Cerebellar nuclear complex (tissue), 1 donor: ENCODE measurements at places on chromosomes 6 and 20.

- DNase-seq: no peak
These were observed 520.5 kb upstream of the ADGRB3 start for GRCh38 chr6:68114463-68115047.

GRCh38 chr6:149176971-149177667 lies 140.4 kb upstream of the TAB2 start:
- DNase-seq: no peak

- no peak for DNase-seq
These were observed 215.8 kb upstream of the CDYL start for GRCh38 chr6:4560221-4561077.

DNA sequence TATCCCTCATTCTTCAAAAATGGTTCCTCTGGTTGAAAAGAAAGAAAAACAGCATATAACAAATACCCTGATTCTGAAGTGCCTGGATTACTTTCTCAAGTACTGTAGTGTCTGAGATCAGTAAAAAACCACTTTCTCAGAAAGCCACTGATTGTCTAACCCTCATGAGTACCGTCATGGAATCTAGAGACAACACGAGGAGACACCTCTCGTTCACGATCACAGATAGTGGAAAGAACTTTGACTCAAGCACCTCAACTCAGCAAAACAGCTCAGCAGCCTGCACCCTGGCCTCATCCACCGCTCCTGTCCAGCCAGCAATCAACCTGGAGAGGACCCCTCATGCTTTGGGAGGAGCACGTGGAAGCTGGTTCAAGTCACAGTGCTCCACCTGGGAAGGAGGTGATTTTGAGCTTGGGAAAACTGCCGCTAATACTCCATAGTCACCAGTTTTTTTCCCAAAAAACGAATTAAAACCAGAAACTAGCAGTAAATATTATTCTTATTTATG lies 1.0 kb downstream of the SCML4 start:
- no peak for DNase-seq

DNA sequence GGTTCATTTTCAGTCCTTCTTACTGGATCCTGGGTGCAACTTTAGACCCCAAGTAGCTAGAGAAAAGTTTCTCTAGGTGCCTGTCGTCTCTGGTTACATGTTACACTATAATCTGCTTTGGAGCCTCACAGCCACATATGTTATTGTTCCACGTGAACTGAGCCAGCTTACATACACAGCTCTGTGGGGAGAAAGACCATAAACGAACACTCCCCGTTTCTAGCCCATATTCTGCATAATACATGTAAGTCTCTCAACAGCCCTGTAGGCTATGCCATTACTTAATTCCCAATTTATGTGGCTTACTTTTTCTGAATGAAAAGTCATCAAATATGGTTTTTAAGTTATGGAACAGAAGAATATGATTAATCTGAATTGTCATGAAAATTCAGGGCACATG lies 233.8 kb downstream of the BCKDHB start:
- no peak for DNase-seq

DNA sequence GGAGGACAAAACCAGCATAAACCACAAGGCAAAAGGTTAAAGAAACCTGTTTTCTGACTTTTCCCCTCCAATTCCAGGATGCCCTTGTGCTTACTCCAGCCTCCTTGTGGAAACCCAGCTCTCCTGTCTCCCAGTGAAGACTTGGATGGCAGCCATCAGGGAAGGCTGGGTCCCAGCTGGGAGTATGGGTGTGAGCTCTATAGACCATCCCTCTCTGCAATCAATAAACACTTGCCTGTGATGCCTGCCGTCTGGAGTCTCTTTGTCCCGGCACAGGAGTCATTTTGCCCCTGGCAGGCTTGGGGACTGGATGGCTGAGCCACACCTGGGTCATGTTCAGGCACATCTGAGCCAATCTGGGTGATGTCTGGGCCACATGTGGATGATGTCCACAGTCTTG lies 26.6 kb downstream of the BPIFB1 start:
- DNase-seq: no peak

DNA sequence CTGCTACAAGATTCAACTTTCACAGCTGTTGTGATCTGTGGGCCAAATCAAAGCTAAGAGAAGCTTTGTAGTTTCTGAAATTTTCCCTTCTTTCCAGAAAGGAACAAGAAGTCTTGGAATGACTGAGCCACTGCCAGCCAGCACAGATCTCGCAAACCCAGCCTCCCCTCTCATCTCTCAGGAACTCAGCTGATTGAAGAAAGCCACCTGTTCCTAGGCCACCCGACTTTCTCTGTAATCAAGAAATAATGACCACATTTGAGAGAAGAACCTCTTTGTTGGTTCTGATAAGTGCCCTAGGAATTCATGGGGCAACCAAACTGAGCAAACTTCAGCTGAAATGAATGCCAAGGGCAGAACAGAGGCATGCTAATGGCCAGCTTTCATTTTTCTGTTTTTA lies 61.7 kb downstream of the HDGFL1 start:
- no peak for DNase-seq

GRCh38 chr20:20322912-20323311 lies 45.0 kb upstream of the INSM1 start:
- no peak for DNase-seq

- no peak for DNase-seq
These were observed 137.0 kb upstream of the HEY2 start for GRCh38 chr6:125612345-125612846.

GRCh38 chr20:59495894-59496510 lies 108.3 kb upstream of the PHACTR3 start:
- no peak for DNase-seq

DNA sequence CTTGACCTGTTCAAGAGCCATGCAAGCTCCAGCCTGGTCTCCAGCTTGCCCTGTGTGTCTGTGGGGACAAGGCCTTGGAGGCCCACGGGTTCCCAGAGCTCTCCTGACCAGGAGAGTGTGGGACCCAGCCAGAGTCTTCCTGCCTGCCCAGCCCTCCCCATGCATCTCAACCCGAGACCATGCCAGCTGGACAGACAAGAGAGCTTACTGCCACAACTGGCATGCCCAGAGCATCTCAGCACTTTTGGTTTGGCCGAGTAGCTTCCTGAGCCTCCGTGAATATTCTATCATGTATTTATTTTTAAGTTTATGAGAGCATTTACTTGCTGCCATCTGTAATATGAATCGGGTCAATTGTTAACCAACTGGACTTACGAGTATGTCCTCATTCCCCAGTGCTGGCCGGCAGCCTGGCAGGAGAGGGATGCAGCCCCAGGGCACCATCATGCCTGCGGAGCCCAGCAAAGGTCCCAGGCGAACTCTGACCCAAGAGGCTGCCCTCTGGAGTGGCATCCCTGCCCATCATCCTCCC lies 14.9 kb downstream of the IP6K3 start:
- DNase-seq: no peak

- peak; percentile 13 for DNase-seq
These were observed 15.7 kb downstream of the BPIFA1 start for GRCh38 chr20:33251496-33251895.

DNA sequence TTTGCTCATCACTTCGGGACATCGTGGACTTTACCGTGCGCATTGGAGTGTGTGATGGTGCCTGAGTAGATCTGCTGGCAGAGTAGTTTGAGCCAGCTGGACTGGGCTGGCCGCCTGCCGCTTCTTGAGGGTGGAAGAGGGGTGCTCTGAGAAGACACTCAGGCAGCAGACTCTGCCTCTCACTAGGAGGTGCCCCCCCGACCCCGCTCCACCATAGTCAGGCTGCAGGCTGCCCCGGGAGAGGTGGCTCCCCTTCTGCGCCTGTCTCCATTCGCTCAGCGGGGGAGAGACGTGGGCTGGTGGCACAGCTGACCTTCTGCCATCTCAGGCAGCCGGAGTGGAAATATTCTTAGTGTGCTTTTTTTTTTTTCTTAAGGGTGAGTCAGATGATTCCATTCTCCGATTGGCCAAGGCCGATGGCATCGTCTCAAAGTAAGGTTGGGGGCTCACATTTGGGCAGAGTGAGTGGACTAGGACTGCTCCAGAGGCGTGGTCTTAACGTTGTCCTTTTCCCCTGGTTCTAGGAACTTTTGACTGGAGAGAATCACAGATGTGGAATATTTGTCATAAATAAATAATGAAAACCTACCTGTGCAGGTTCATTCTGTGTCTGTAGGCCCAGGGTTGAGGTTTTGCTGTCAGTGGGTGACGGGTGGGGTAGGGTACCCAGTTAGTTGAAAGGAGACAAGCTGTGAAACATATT lies 1.2 kb downstream of the RPS21 start:
- DNase-seq: no peak

GRCh38 chr20:46060301-46060881 lies 29.4 kb downstream of the NCOA5 start:
- DNase-seq: no peak

DNA sequence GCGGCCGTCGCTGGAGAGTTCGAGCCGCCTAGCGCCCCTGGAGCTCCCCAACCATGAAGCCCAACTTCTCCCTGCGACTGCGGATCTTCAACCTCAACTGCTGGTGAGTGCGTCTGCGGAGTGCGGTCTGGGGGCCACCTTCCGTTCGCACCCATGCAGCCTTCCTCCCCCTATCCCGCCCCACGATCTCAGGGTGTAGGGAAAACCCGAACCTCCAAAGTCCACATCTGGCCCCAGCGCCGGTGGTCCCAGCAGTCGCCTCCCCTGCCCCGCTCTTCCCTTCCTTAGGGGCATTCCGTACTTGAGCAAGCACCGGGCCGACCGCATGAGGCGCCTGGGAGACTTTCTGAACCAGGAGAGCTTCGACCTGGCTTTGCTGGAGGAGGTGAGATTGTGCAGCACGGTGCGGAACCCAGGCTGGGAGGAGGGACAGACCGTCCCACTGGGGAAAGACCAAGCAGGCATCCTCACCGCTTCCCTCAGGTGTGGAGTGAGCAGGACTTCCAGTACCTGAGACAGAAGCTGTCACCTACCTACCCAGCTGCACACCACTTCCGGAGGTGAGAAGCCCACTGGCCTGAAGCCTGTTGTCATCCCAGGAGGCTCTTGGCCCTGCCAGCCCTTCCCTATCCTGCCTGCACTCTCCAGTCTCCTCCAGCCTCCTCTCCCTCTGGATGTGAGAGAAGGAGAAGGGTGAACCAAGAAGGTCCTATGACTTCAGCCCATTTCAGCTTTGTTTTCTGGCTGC lies 719 bp downstream of the SMPD2 start:
- no peak for DNase-seq

- DNase-seq: no peak
These were observed 41.1 kb upstream of the RFPL4B start for GRCh38 chr6:112305795-112306564.
